ENCODE measurements at places on chromosomes 13 and 19. TPM values are rescaled to one million over a fixed set of nuclear protein-coding genes. Genes with fewer than 3 reads are reported as not detected.

DNA sequence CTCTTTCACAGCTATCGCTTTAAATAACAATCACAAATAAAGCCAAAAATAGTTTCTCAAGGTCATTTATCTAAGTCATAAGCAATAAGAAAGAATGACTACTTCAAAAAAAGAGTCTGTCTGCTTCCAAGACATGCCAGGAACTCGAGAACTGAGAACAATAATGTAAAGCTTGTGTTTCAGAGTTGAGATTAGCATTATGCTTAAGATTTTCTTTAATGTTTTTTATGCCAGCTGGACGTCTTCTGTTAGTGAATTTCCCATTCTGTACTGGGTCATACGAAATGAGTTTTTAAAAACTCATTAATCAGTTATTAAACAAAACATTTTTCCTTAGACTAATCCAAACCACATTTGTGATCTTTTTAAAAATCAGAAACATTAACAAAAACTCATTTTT is 3.2 kb upstream of the SPRYD7 start:
- H3K4me3 ChIP-seq, result no peak overlapping the region
- DNase-seq, result no peak
- H3K27me3 ChIP-seq, result no peaks in the 10 kb centered on the region
- H3K4me1 ChIP-seq, result no peaks in the 10 kb centered on the region
- H3K27ac ChIP-seq, result no peak overlapping the region
- no peaks in the 10 kb centered on the region for H3K36me3 ChIP-seq

F10 gene
- total RNA-seq, result 10.2 TPM

DNA sequence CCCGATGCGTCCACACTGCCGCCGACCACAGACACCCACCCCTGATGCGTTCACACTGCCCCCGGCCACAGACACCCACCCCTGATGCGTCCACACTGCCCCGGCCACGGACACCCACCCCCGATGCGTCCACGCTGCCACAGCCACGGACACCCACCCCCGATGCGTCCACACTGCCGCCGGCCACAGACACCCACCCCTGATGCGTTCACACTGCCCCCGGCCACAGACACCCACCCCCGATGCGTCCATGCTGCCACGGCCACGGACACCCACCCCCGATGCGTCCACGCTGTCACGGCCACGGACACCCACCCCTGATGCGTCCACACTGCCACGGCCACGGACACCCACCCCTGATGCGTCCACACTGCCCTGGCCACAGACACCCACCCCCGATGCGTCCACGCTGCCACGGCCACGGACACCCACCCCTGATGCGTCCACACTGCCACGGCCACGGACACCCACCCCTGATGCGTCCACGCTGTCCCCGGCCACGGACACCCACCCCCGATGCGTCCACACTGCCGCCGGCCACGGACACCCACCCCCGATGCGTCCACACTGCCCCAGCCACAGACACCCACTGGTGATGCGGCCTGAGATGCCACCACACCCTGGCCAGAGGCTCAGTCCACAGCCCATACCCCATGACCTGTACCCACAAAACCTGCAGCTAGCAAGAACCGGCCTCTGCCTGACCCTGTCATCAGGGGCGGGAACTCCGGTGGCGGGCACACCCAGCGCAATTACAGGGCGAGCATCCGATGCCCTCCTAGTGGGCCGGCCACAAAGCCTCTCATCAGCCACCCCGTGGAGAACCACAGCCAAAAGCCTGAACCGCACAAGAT is 28.4 kb downstream of the RASA3 start:
- H3K4me3 ChIP-seq, result no peak overlapping the region
- H3K27me3 ChIP-seq, result no peaks in the 10 kb centered on the region
- no peaks in the 10 kb centered on the region for H3K4me1 ChIP-seq
- DNase-seq, result no peak
- no peak overlapping the region for H3K27ac ChIP-seq

DNA sequence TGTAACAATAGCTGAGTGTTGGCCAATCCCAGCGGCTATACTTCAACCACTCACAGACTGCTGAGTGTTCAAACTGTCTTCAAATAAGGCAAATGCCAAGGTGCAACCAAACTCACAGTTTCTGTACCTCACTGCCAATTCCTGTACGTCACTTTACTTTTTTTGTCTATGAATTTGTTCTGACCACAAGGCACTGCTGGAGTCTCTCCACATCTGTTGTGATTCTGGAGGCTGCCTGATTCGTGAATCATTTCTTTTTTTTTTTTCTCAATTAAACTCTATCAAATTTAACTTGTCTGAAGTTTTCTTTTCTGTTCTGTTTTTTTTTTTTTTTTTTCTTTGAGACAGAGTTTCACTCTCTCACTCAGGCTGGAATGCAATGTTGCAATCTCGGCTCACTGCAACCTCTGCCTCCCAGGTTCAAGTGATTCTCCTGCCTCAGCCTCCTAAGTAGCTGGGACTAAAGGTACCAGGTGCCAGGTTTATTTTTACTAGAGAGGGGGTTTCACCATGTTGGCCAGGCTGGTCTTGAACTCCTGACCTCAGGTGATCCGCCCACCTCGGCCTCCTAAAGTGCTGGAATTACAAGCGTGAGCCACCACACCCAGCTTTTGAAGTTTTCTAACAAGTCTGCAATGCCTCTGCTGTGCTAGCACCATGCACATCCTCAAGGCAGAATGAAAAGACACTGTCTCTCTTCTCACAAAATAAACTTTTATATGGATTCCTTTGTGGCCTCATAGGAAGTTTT is 401.7 kb downstream of the IRS2 start:
- H3K4me1 ChIP-seq, result no peaks in the 10 kb centered on the region
- no peaks in the 10 kb centered on the region for H3K36me3 ChIP-seq
- H3K27me3 ChIP-seq, result no peaks in the 10 kb centered on the region

- no peaks in the 10 kb centered on the region for H3K36me3 ChIP-seq
- no peak overlapping the region for H3K4me3 ChIP-seq
- peaks cover 9% of the 10 kb centered on the region for H3K4me1 ChIP-seq
- no peak overlapping the region for H3K27ac ChIP-seq
- no peaks in the 10 kb centered on the region for H3K27me3 ChIP-seq
- DNase-seq, result no peak
These were observed 18.6 kb downstream of the MCF2L start for GRCh38 chr13:112987682-112988024.

DNA sequence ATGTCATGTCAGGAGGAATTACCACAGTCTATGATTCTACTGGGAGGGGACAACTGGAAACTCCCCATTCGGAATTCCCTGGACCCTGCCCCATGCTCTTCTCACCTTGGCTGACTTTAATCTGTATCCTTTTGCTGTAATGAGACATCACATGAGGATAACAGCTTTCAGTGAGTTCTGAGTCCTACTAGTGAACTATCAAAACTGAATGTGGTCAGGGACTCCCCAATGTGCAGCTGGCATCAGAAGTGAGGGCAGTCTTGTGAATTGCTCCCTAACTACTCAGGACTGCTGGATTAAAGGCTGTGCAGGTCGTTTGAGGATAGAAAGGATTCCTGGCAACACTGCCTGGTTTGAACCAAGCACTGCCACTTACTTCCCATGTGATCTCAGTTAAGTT is 15.2 kb downstream of the SIGLEC7 start:
- no peaks in the 10 kb centered on the region for H3K36me3 ChIP-seq
- H3K27me3 ChIP-seq, result no peaks in the 10 kb centered on the region
- H3K4me1 ChIP-seq, result no peaks in the 10 kb centered on the region
- H3K27ac ChIP-seq, result no peak overlapping the region
- no peak for DNase-seq

DNA sequence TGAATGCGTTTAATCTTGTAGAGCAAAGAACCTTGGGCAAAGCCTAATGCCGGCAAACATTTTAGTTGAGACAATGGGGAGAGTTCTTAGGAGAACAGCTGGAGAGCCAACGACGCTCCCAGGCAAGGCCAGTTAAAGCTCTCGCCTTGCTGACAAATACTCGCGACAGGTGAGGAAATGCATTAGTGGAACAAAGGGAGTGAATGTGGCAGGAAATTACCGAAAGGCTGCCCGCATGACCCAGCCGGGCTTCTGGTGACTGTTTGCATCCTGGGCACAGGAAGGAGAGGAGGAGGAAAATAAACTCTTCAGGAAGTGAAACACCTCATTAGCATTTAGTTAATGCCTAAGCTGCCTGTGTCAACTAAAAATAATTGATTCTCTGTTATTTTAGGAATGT is 74.6 kb downstream of the SHISA2 start:
- no peaks in the 10 kb centered on the region for H3K4me1 ChIP-seq
- no peak overlapping the region for H3K27ac ChIP-seq
- H3K4me3 ChIP-seq, result no peak overlapping the region

CABP5 gene
- not detected for total RNA-seq

DNA sequence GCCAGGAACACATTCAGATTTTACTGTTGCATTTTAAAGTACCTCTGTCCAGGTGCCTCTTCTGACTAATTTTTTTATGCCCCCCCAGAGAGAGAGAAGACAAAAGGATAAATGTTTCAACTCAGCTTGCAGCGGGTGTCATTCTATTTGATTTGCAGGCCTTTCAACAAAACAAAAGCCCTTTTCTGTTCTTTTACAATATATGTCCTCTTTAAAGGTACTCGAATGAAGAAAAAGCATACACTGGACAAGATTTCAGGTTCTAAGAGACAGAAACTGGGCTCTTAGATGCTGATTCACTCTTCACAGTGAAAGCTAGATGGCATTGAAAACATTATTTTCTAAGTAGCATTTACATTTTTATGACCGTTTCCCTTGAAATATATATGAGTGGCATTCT is 2.9 kb upstream of the FRY start:
- no peak for DNase-seq
- no peak overlapping the region for H3K4me3 ChIP-seq
- no peaks in the 10 kb centered on the region for H3K27me3 ChIP-seq
- no peaks in the 10 kb centered on the region for H3K36me3 ChIP-seq
- H3K4me1 ChIP-seq, result peaks cover 3% of the 10 kb centered on the region

DNA sequence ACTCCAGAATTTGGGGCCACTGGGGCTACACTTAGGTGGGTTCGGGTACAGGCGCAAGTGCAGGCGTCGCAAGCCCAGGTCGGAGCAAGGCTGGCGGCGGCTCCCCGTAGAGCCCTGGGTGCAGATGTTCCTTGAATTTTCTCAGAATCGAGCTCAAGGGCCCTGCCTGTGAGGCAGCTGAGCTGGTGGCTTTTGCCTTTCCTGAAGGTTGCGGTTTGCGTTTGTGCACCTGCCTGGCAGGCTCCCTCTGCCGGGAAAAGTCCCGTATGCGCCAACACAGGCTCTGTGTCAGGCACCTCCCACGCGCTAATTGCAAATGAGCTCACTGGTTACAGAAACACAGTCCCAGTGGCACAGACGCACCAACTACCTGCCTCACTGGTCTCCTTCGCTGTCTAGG is 5.9 kb downstream of the DOHH start:
- no peaks in the 10 kb centered on the region for H3K27me3 ChIP-seq
- no peak overlapping the region for H3K4me3 ChIP-seq
- H3K36me3 ChIP-seq, result peaks cover 4% of the 10 kb centered on the region

DNA sequence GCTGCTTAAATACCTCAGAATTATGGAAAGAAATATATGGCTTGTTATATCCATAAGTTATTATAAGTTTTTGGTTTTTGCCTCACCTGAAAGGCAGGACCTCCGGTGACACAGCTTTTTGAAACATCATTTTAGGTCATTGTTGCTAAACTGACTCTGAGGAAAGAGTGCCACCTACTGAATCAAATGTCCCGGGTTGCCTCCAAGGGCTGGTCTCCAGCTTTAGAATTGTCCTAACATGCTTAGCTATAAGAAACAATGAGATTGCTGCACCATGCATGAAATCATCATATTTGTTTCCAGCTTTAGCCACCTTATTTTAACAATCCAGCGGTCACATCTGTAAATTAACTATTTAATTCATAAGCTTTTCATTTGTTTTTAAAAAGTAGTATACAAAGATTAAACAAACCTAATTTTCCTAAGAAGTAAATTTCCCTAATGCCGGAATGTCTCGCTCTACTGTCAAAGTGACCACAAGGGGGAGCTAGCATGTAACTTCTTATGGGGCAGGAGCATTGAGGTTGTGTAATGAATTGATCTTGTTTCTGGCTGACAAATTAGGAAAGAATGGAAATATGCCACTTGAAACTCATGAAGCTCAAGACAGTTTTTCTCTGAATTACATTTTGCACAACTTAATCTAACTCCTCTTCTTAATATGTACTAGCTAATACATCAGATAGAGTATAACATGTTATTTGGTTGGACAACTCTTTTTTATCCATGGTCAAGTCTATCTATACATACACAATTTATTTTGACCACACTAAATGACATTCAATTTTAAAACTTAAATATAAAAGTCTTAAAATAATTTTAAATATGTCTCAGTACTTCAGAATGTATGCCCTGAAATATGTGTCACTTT is 6.7 kb upstream of the PCDH17 start:
- no peaks in the 10 kb centered on the region for H3K4me1 ChIP-seq
- peaks cover 7% of the 10 kb centered on the region for H3K27me3 ChIP-seq
- DNase-seq, result no peak
- H3K27ac ChIP-seq, result no peak overlapping the region

DNA sequence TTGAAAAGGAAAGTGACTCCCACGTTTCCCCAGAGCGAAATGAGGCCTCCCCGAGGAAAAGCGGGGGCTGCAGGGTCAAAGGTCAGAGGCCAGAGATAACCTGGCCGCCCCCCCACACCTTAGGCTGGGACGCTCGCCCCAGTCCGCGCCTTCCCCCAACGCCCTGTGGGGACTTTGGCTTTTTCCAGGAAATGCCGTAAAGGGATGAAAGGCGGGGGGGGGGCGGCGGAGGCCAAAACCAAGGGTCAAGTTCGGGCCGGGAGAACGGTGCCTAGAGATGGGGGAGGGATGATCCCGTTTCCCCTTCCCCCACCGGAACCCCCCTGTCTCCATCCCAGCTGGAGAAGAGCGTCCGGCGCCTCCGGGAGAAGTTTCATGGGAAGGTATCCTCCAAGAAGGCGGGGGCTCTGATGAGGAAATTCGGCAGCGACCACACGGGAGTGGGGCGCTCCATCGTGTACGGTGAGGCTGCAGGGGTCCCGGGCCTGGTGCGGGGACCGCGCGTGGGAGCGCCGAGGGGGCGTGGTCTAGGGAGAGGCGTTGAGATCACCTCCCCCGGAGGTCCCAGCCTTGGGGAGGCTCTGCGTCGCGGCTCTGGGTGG is 575 bp downstream of the SHFL start:
- no peaks in the 10 kb centered on the region for H3K36me3 ChIP-seq
- H3K27ac ChIP-seq, result peak overlapping the region; percentile 85
- H3K27me3 ChIP-seq, result no peaks in the 10 kb centered on the region
- H3K4me3 ChIP-seq, result peak overlapping the region; percentile 96
- H3K4me1 ChIP-seq, result no peaks in the 10 kb centered on the region

GRCh38 chr13:37878496-37878895 is 8.9 kb upstream of the TRPC4 start:
- no peak overlapping the region for H3K27ac ChIP-seq
- DNase-seq, result no peak
- H3K4me3 ChIP-seq, result no peak overlapping the region
- no peaks in the 10 kb centered on the region for H3K27me3 ChIP-seq

- H3K27ac ChIP-seq, result no peak overlapping the region
- no peak for DNase-seq
- no peaks in the 10 kb centered on the region for H3K36me3 ChIP-seq
- no peaks in the 10 kb centered on the region for H3K27me3 ChIP-seq
- H3K4me3 ChIP-seq, result no peak overlapping the region
- no peaks in the 10 kb centered on the region for H3K4me1 ChIP-seq
These were observed 1598.6 kb downstream of the SLITRK5 start for GRCh38 chr13:89269737-89270136.

CDX2 gene
- 0.09 TPM for total RNA-seq
